Right lobe of liver (tissue), 6 donors: ENCODE measurements at places on chromosomes 11 and 22. TPM values are rescaled to one million over a fixed set of nuclear protein-coding genes. Genes with fewer than 3 reads are reported as not detected.

The ELP4 gene
- total RNA-seq: 14.1 TPM

The TEX54 gene
- not detected for total RNA-seq

The SHANK2 gene
- 28.6 TPM for total RNA-seq

The SAA4 gene
- total RNA-seq: 808 TPM

The IFT27 gene
- 17.4 TPM for total RNA-seq

The NRXN2 gene
- total RNA-seq: 1.8 TPM

DNA sequence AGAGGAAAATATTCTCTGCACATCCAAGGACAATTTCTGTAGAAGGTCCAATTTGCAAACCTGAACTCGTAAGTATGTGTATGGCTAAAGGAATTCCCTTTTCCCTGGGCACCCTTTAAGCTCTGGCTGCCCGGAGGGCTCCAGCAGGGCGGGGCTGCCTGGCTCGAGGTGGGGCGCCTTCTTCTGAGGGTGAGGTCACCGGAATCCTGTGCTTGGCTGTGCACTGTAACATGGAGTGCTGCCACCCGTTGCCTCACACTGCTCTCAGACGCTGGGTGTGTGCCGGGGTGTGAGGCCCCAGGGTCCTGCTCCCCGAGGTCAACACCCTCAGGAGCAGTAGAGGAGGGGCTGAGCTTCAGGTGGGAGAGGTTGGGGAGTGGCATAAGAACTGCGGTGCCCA, 61.5 kb downstream of the SYN3 start:
- DNase-seq: no peak

DNA sequence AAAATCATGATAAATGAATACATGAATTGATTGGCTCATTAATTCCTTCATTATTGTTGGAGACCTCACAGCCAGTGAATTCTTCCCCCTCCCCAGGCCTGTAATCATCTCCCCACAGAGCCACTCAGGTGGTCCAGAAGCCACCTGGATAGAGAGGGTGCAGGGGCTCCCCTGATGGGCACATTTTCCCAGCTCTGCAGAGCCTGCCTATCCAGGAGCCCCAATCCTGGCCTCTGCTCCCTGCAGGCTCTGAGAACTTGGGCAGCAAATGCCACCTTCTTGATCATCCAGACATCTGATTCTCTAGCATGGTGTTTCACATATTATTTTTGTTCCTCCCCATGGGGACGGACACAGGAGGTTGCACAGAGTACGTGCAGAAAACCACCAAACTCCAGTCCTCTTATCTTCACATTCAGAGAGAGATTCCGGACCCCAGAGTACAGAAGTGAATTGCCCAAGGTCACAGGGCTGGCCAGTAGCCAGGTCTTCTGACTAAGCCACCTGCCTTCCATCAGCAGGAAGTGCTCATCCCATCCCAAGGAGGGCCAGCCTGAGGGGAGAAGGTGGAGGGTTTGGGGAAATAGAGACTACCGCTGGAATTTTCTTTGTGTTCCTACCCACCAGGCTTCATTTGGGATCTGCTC, 348.0 kb downstream of the BUD13 start:
- DNase-seq: no peak

DNA sequence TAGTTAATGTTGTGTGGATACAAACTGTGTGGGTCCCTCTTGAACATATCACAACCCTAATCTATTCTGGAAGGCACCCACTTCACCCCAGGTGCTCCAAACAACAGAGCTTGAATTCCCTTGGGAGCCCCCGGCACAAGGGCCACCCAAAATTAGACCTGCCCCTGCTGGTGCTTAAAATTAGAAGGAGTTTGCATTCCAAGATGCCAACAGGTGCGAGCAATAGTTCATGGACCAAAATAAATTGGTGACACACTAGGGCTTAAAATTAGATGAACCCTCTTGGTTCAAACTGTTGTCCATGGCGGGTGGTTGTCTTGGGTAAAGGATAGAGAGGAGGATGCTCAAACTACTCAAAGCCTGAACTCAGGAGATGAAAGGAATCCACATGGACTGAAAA, 291.5 kb downstream of the MN1 start:
- DNase-seq: no peak

DNA sequence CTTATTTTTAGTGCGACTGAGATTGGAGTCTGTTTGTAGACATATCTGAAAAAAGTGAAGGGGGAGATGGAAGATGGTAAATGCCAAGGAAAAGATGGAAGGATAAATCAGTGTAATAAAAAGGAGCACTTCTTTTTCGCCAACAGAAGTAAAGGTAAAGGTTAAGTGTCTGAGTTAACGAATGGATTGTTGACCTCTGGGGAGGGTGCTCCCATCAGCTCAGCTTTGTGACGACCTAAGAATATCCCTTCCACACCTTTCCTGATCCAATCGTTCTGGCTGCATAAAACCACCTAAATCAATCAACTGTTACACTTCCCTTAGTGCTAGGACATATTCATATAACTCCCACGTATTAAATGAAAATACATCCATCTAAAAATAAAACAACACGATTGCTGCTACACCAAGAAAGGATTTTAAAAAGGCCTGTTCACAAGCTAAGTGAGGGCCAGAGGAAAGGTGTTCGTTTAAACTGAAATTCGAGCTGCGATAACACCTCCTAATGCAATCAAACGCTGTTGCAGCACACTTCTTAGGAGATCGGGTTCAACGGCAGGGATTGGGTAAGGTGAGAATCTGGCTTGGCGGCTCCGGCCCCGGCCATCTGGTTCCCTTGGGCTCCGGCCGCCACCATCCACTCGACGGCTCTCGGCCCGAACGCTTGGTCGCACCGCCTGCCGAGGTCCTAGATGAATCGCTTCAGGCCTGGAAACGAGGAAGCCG, 658 bp downstream of the C11orf71 start:
- no peak for DNase-seq

DNA sequence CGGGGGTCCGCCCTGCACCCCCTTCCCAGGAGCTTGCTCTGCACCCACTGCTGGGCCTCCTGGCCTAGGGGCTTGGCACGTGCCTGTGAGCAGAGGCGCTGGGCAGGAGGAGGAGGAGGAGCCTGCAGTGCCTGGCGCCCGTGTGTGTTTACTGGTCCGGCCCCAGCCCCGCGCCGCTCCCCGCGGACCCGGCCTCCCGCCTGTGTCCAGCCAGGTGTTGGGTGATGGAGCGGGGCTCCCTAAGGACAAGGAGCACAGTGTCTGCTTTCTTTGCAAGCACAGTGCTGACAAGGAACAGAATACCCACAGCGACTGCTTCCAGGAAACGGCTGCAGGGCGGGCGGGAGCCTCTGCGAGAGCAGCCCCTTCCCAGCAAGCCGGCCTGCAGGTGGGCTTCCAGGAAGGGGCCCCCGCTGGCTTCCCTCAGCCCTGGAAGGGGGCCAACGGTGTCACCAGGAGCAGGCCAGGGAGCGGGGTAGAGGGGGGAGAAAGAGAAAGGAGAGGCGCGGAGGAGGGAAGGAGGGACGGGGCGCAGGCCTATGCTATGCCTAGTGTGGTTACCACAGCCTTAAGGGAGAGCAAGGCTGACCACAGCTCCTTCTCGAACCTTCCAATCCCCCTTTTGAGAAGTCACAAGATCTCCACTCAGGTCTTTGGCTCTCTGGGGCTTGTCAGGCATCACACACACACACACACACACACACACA, 6.6 kb downstream of the H19 start:
- no peak for DNase-seq

GRCh38 chr11:2591805-2592204, 108.0 kb downstream of the KCNQ1OT1 start:
- DNase-seq: no peak

GRCh38 chr11:12113294-12113693, 2.9 kb downstream of the MICAL2 start:
- no peak for DNase-seq

DNA sequence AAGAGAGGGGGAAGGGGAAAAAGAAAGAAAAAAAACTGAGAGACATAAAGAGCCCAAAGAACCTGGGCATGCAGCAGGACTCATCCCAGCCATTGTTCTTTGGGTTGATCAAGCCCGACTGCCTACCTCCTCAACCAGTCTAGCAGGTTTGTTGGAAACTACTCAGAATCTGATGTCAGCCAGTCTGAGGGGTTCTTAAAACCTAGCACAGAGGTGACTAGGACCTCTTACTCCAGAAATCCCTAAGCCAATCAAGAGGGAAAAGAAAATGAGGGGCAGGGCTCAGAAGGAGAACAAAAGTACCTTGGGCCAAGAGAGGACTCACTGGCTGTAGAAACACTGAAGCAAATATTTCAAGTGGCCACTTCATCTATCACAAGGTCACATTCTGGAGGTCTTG, 228.0 kb downstream of the AASDHPPT start:
- no peak for DNase-seq

- peak; percentile 36 for DNase-seq
These were observed 668 bp upstream of the CHST1 start for GRCh38 chr11:45665933-45666647.
